RPMI8226 (cell line): ENCODE measurements at places on chromosomes 16 and 17.

GRCh38 chr16:11792410-11793241, 4.4 kb downstream of the ZC3H7A start:
- DNase-seq: no peak

- no peak for DNase-seq
These were observed 40.2 kb downstream of the KSR1 start for GRCh38 chr17:27496437-27496943.

GRCh38 chr17:55510986-55511721, at the start of gene SMIM36:
Gene SMIM36, minus strand, starts transcription at chr17:55511452.
- DNase-seq: no peak

GRCh38 chr17:78318407-78318806, 41.5 kb downstream of the SOCS3 start:
- no peak for DNase-seq

GRCh38 chr16:867421-868385, 67.2 kb upstream of the GNG13 start:
- DNase-seq: no peak

GRCh38 chr16:880471-881171, 80.1 kb upstream of the GNG13 start:
- DNase-seq: no peak

DNA sequence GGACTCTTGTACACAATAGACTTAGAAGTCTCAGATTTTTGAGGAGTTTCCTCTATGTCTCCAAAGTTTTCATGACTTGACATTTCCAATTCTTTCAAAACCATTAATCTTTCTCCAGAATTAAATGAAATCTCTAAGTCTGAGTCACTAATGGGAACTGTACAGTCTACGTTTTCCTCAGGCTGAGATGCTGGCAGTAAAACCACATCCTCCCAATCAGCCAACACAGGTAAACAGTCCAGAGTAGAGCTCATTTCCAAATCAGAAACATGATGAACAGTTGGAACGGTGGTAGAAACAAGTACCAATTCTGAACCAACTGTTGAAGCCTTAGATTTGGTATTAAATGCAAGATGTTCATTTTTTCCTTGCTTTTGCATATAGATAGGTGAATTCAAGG, 7.9 kb downstream of the ERI2 start:
- no peak for DNase-seq

- peak; percentile 58 for DNase-seq
These were observed 15.2 kb downstream of the CNGB1 start for GRCh38 chr16:57955572-57956188.

DNA sequence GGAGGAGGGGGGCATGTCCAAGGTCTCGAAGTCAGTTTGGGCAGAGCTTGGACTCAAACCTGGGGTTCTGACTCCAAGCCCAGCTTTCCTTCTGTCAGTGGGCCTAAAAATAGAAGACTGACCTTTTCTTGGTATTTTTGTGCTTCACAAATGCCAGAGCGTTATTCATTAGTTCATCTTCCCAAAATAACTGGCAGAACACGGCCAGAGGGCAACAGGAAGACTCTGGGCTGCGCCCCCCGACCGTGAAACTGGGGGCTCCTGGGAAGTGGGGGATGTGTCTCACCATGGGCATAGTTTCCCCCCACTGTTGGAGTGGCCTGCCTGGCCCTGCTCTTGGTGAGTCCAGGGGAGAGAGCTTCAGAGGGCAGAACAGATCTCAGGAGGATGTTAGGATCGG, 94.0 kb downstream of the SOCS1 start:
- DNase-seq: no peak

DNA sequence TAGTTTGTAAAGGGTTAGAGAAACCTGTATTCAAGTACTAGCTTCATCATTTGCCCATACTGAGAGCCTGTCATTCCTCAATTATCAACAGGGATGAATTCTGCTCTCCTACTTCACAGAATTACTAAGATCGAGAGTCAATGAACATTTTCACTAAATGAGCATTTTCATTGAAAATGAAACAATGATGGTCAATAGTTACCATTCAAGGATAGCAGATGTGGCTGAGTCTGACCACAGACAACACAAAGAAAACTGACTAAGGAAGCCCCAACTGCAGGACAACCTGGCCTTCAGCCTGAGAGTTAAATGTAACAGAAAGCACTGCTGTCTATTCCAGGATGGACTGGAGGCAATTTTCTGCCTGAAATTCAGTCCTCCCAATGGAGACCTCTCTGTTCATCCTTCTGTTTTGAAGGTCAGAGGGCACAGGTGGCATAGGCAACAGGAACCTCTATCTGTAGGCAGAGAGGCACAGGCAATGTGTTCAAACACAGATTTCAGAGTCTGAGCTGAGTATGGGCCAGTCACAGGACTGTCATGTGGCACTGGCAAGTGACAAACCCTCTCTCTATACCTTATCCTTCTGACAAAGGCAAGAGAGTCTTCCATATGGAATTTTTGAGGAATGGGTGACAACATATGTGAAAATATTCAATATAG, 19.5 kb downstream of the TRAF4 start:
- DNase-seq: no peak

DNA sequence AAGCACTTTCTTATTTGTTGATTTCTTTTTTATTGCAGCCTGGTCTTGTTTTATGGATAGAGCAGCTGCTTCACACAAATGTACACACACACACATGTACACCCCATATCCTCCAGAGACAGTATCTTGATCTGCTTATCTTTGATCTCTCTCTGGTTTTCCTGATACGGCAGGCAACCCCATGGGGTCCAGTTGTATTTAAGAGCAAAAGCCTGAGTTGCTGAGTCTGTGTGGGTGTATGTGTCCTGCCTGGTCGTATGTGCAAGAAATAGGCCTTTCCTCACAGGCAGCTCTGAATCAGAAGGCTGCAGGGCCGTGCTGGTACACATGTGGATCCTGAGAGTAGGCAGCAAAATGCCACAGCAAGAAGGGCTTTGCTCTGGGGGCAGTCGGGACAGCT, 14.6 kb upstream of the LGALS9 start:
- DNase-seq: no peak

- DNase-seq: no peak
These were observed 159.8 kb upstream of the NOL11 start for GRCh38 chr17:67557921-67558320.

- no peak for DNase-seq
These were observed 8.7 kb downstream of the RAP1GAP2 start for GRCh38 chr17:2804912-2805311.

DNA sequence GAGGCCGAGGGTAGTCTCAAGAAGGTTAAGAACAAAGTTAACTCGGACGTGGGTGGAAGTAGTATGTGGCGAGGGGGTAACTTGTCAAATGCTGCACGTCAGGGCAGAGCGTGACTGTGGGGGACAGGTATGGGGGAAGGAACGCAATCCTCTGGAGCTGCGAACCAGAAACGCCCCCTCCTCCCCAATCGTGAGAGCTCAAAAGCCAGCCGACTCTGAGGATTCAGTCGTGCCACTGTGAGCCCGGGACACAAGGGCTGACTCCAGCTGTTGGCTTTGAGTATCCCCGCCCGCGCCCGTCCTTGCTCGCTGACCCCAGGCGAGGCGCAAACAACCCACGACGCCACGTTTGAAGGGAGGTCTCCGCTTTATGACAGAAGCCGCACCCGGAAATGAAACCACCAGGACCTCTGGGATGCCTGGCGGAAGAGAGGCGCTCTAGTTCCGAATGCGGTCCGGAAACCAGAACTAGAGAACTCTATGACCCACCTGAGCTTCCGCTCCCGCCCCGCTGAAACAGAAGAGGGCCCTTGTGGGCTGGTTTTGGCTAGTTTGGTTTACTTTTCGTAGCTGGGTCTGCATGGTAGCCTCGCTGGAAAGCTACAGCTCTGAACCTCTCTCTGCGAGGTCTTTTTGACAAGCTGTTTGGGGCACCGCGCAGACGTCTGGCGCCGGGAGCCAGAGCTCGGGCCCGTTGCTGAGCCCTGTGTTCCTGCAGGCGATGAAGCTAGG, at the start of gene PEX12:
Gene PEX12 (minus strand): TSS at position 375 of the 732 bp plus-strand sequence. CDS start 550 bp downstream, outside the sequence.
- DNase-seq: peak; percentile 92

DNA sequence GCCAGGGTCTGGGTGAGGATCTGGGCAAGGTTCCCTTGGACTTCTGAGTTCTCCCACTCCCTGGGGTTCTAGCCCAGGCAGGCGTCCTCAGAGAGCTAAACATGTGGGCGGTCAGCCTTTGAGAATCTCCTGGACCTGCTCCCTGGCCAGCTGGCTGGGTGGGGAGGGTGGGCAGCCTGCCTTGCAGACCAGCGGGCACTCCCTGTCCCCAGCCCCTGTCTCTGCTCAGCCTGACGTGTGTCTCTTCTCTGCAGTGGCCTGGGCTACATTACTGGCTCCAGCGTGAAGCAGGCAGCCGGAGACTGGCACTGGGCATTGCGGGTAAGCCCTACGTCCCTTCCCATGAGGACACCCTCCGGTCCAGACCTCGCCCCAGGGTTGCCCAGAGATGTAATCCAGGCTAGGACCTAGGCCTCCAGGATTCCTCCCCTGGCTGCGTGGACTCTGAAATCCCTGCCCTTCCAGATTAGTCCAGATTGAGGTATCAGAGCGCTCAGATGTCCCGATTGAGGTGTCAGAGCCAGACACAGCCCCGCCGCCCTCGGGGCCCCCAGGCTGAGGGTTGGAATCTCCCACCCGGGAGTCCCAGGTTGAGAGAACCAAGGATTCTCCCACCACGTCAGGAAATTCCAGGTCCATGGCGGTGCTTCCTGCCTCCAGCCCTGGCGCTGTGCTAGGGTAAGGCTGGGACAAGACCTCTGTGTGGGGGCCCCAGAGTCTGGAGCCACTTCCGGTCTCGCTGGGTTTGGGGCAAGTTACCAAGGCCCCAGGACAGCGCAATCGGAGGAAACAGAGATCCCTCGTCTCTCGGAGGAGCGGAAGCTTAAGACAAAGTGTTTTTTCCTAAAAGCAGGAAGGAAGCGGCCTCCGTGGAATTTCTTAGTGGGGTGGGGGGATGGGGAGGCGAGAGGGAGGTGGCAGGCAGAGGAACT, 24.1 kb downstream of the MYBBP1A start:
- no peak for DNase-seq

- DNase-seq: no peak
These were observed 59.3 kb downstream of the SMPD3 start for GRCh38 chr16:68389006-68389405.

- no peak for DNase-seq
These were observed 998 bp upstream of the TMEM11 start for GRCh38 chr17:21214777-21215541.

DNA sequence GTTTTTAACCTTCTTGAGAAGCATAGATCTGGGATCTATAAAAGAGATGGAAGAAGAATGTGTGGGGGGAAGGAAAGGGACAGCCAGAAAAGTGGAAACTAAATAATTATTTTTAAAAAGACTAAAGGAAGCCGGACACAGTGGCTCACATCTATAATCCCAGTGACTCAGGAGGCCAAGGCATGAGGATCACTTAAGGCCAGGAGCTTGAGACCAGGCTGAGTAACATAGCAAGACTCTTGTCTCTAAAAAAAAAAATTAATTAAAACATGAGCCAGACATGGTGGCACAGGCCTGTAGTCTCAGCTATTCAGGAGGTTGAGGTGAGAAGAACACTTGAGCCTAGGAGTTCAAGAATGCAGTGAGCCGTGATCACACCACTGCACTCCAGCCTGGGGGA, 335.1 kb downstream of the GRIN2A start:
- no peak for DNase-seq

DNA sequence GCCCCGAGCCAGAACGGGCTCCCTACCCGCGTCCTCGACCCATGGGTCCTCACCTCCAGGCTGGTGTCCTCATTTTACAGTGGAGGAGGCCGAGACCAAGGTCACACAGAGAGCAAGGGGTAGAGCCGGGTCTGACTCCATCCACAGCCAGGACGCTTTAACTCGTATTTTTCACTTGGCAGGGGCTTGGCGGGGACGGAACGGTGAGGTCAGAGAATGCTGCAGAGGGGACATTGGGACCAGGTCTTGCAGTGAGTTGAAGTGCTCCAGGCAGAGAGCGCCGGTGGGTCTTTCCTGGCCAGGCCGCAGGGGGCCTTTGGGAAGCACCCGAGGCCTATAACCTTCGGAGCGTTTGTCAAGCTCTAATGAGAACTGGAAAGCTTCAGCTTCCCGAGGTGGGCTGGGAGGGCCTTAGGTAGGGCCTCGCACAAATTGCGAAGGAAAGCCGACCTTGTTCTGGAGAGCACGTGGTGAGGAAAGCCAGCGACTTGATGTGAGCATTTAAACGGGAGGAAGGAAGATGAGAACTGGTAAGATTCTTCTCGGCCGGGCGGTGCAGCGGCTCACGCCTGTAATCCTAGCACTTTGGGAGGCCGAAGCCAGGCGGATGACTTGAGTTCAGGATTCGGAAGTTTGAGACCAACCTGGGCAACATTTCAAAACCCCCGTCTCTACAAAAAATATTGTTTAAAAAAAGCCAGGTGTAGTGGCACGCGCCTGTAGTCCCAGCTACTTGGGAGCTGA, 908 bp upstream of the CLUH start:
- no peak for DNase-seq

GRCh38 chr16:1221628-1222552, 3.2 kb downstream of the TPSG1 start:
- DNase-seq: peak; percentile 69

- no peak for DNase-seq
These were observed 143.6 kb upstream of the IRX5 start for GRCh38 chr16:54787045-54787444.

DNA sequence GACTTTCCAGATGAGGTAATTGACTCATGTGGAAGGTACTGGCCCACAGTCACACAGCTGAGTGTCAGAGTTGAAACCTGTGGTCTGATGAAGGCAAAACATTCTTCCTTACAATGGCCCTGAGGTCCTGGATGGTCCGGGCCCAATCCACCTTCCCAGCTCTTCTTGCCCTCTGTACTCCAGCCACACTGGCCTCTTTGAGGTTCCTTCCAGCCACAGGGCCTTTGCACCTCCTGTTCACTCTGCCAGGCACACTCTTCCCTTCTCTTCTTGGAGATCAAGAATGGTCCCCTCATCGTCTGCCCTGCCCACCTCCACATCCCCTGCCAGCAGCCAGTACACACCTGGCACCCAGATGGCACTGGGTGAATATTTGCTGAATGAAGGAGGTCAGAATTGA, 6.5 kb upstream of the PEMT start:
- no peak for DNase-seq

- DNase-seq: peak; percentile 36
These were observed 646 bp downstream of the RABEP1 start for GRCh38 chr17:5282642-5283217.

DNA sequence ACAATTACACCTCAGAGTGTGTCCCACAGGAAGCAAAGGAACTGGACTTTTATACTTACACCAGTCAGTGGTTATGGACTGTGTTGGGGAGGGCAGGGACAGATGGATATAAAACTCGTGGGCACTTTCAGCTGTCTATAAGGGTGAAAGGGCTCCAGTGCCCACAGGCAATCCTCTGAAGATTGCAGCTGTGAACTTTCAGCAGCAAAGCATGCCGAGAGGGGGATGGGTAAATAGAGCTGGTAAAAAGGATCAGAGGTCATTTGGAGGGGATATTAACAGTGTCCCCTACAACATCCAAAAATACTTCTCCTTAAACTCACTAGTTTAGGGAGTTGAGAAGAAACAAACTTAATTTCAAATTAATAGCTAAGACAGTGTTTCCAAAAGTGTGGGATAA, 13.3 kb upstream of the RFWD3 start:
- no peak for DNase-seq

GRCh38 chr16:53642094-53642493, 61.6 kb downstream of the RPGRIP1L start:
- no peak for DNase-seq

GRCh38 chr16:78259873-78260272, 160.4 kb downstream of the WWOX start:
- DNase-seq: no peak
